ENCODE measurements at places on chromosomes 1 and 21. TPM values are rescaled to one million over a fixed set of nuclear protein-coding genes. Genes with fewer than 3 reads are reported as not detected.

- DNase-seq, result no peak
Observed at GRCh38 chr1:31672986-31673385, 28.3 kb upstream of the PEF1 start.

GRCh38 chr1:17404820-17405219, 32.8 kb downstream of the PADI6 start:
- DNase-seq, result no peak

DNA sequence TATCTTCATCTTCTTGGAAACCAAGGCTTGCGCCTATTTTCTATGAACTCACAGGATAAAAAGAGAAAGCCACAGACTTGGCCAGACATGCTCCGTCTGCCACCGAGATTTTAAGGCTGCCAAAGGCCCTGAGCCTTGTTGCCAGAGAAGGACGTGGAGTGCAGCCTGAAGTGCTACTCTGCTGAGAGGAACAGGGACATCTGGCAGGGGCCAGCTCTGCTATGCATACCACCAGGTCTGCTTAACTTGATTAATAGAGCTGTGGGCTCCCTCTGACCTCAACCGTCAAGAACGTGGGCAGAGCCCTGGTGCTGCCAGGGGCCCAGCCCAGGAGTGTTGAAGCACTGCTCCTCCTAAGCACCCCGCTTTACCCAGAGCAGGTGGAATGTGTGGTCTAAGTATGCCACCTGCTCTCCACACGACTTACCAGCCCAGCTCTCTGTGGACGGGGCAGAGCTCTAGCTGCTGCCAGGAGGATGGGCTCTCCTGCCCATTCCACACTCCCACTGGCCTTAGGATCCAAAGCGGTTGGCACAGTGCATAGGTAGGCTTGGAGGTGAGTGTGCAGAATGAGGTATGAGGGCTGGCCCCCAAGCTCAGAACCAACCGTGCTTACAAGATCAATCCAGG, 10.6 kb downstream of the HCRTR1 start:
- DNase-seq, result no peak

DNA sequence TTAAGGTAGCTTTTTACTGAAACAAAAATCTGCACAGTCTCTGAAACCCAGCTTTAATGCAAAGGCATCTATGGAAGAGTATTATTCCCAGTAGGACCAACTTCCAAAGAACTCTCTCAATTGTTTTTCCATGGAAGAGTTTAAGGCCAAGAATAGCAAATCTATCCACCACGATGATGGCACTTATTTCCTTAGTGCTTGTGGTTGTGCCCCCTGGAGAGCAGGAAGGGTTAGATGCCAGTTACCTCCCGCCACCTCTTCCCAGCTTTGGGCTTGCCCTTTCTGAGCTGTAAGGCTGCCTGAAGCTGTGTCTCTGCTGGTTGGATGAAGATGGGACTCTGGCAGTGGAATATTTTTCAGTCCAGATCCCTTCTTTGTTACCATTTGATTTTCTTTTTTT, 4.8 kb upstream of the ATP1A1 start:
- no peak for DNase-seq

VWA5B1 gene
- total RNA-seq, result not detected
